Hematopoietic multipotent progenitor cell treated with erythropoietin and hydrocortisone succinate and interleukin-3 and kit ligand, for 6 days (in vitro differentiated cells): ENCODE measurements at places on chromosomes 2 and 18.

DNA sequence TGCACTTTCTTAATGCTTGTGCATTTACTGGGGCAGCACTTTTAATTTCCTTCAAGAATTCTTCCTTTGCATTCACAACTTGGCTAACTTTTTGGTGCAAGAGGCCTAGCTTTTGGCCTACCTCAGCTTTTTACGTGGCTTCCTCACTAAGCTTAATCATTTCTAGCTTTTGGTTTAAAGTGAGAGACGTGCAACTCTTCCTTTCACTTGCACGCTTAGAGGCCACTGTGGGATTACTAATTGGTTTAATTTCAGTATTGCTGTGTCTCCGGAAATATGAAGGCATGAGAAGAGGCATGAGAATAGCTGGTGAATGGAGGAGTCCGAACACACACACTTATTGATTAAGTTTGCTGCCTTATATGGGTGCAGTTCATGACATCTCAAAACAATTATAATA is 354.1 kb downstream of the DLGAP1 start:
- no peak for DNase-seq

GRCh38 chr2:88737385-88737784 is 45.9 kb downstream of the RPIA start:
- peak; percentile 45 for DNase-seq

DNA sequence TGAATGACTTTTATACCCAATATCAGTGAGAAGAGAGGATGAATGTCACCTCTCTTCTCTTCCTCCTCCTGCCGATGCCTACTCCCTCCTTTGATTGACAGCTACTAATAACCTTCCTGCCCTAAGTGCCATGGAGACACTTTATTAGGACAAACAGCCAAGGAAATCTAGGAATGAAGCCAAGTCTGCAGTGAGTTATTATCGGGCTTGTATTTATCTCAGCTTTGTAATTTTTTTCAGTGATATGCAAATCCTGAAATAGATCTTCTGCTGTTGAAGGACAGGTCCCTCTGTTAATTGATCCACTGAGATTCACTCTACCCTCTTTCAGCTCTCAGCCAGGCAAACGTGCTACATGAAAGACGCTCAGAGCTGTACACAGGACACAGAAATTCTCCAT is 686.7 kb downstream of the TMEM182 start:
- no peak for DNase-seq

DNA sequence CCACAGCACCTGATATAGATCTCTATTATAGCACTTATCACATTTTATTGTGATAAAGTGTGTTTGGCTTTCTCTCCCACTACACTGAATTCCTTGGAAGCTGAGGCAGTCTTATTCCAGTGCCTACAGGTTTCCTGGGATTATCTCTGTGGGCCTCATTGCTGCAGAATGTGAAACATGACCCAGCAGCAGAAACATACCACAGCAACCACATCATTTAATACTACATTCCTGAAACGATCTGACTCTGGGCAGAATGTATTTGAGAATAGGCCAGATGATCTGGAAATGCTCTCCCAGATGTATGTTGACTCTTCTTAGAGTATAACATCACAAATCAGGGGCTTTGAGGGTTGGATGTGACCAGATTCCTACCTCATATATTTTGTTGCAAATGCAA is 323.5 kb upstream of the TANK start:
- no peak for DNase-seq

DNA sequence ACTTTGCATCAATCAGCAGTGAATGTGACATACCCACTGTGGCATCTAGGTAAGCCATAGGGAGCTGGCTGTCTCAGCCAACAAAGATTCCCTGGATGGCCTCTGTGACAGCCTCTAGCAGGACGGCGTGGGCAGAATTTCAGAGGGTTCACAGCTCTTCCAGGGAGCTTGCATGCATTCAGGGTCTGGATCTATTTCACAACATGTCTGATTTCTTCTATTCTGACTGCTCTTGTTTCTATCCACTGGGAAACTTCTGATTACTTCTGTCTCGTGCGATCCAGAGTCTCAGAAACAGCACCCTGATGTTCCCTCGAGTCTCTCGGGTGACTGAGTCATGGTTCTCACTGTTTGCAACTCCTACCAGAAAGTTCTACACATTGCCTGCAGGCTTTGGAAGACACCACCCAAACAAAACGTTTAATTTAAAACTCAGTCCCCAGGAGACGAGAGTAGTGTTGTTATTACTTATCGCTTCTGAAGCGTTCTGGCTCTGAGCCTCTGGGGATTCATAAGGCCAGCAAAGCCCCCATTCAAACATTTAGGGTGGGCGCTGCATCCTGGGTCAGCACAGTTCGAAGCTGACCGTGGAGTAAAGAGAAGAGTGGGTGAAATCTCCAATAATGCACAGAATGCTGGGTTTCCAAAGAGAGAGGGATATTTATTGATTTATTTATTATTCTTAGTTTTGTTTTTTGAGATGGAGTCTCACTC is 41.9 kb upstream of the ODC1 start:
- DNase-seq, result no peak

- DNase-seq, result peak; percentile 50
Observed at GRCh38 chr2:168457190-168457895, 1.3 kb downstream of the CERS6 start.

- no peak for DNase-seq
Observed at GRCh38 chr2:96207073-96207773, 1.4 kb downstream of the STARD7 start.

DNA sequence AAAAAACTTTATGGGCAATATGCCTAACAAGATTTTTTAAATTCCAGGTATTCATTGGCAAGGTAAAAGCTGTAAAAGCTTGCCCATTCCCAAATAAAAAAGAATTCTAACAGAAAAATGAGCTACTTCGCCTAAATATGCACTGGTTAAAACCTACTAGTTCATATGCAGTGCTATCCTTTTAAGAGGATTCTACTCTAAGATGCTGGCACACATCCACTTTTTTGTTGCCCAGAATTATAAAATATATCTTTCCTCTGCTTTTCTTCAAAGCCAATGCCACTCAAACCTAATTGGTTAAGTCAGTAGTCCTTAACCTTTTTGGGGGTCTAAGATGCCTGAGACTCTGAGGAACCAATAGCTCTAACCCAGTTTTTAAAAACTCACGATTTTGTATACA is 3.2 kb downstream of the XPO1 start:
- peak; percentile 23 for DNase-seq

GRCh38 chr2:63132020-63132419 is 81.4 kb downstream of the OTX1 start:
- DNase-seq, result no peak

- DNase-seq, result peak; percentile 74
Observed at GRCh38 chr2:101796825-101797600, 99.5 kb downstream of the MAP4K4 start.

DNA sequence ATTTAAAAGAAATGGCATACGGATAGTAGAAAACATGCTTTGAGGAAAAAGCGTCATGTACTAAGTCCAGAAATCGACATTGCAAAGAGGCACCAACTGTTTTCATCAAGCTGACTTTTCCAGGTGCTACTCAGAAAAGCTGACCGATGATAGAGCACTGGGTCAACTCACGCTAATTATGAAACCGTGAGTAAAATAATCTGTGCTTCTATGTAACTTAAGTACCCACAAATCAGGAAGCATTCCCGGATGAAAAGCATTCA is 353 bp upstream of the NUP35 start:
- DNase-seq, result no peak

GRCh38 chr2:199118673-199119112 is 339.0 kb downstream of the SATB2 start:
- DNase-seq, result no peak

- DNase-seq, result no peak
Observed at GRCh38 chr2:120802158-120802557, 66.5 kb downstream of the GLI2 start.

GRCh38 chr2:20423847-20424246 is 23.0 kb upstream of the RHOB start:
- peak; percentile 37 for DNase-seq

DNA sequence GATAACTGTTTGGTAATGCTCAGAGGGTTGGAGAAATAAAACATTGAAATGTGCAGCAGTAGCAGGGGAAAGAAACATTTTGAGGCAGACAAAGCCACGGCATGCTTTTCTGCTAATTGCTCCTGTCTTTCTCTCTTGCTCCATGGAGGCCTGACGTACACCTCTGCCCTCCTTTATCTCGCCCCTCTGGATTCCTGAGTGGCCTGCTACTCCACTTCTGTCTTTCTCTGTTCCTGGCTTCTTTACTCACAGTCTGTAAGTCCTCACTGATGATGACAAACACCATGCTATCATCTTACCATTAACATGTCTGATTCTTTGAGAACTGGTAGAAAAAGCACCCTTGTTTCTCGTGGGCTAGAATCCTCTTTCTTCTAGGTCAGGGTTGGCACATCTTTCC is 392.9 kb downstream of the MEIS1 start:
- no peak for DNase-seq

GRCh38 chr2:62036761-62037250 is 131.3 kb downstream of the COMMD1 start:
- no peak for DNase-seq

DNA sequence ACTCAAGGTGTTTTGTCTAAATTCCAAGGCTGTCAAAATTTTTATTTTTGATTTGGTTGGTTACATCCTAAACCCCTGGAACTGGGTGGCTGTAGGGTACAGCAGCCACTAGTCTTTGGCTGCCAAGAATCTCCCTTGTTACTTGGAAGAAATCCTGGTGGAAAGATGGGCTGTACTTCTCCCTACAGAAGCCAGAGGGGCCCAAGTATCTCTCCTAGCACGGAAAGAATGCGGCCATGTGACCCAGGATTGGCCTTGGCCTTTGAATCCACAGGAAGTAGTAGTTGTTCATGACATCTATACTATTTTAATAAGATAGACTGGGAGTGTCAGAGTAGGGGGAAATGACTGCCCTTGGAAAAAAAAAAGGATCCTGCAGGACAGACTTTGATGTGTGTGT is 54.4 kb upstream of the MYO3B start:
- DNase-seq, result no peak
